ENCODE measurements at places on chromosomes 7 and 10.

- no peak for DNase-seq
These were observed 17.9 kb upstream of the CYREN start for GRCh38 chr7:135188298-135188984.

DNA sequence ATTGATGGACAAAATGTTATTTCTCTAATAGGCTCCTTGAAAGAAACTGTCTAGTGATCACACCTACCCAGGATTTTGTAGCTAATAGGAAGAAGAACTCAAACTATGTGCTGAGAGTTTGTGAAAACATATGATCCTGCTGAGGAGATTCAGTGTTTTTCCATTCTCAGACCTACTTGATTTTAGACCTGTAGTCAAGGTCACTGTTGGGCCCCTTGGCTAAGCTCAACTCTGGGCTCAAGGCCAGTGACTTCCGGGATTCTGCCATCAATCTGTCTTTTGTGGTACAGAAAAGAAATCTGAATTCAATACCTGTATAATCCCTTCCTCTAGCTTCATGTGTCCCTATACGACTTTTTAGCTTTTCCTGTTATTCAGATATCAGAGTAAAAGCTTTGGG lies 79.7 kb upstream of the FERD3L start:
- no peak for DNase-seq

GRCh38 chr10:4851176-4851575 lies 25.2 kb downstream of the AKR1E2 start:
- no peak for DNase-seq

DNA sequence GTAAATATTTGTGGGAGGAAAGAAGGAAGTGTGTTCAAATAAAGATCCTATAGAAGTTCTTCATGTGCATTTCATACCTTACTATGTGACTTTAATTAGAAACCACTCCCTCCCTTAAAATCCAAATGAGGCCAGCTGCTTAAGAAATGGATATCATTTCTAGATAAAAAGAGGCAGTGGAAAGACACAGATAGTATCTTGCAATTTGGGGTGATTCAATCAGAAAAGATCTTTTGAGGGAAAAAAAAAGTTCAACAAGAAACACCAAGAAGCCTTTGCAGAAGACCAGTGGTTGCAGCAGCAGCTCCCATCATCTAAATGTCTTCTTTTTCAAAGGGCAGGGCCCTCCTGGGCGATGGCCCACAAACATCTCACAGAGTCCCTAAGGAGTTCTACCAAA lies 200.1 kb downstream of the LRRN3 start:
- DNase-seq: no peak

GRCh38 chr10:112741830-112742402 lies 208.1 kb upstream of the TCF7L2 start:
- DNase-seq: no peak

GRCh38 chr7:88216276-88216675 lies 3.6 kb downstream of the SRI start:
- no peak for DNase-seq

DNA sequence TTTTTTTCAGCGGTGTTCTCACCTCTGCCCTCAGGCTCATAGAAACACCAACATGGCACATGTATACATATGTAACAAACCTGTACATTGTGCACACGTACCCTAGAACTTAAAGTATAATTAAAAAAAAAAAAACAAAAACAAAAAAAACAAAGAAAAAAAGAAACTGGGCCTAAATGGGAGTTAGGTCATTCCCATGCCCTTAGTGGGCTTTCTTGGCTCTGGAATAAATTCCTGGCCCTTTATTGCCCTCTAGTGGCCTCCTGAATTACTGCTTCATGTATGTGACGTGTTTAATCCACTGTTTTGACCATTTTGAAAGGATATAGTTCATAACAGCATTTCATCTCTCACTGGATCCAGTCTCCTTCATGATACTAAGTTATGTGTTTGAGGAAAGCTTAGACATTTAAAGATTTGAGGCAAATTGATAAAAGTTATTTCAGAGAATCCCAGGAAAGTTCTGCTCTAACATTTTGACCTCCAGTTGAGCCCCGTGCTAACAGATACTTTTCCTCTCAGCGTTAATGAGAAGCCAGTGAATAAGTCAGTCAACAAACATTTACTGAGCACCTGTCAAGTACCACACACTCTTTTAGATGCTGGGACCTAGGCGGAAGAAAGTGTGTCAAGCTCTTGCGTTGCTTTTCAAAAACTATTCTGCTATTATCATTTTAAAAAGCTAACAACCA lies 54.7 kb upstream of the SYPL1 start:
- DNase-seq: peak; percentile 75

- DNase-seq: no peak
These were observed 143.4 kb downstream of the ANLN start for GRCh38 chr7:36532981-36533499.

GRCh38 chr7:67311901-67312300 lies 315.3 kb downstream of the TYW1 start:
- DNase-seq: no peak

DNA sequence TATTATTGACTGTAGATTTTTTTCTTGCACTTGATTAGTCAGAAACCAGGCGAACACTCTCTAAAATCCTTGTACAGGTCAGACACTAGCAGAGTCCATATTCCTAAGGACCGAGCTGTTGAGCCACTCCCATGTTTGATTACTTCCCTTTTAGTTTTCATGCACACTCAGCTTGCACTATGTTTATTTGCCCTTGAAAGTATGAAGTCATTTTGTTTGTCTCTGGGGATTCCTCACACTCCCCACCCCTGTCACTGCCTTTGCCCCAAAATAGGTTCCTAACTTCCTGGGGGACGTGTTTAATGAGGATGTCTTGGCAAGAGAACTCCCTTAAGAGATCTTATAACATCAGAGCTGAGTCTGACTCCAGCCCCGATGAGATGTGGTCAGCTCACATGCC lies 182.1 kb downstream of the EVX1 start:
- DNase-seq: no peak

- peak; percentile 79 for DNase-seq
These were observed 3.5 kb downstream of the ARID5B start for GRCh38 chr10:61904733-61905725.

- DNase-seq: no peak
These were observed 190.8 kb downstream of the TRIL start for GRCh38 chr7:28767356-28767755.

GRCh38 chr10:79430936-79431335 lies 14.5 kb downstream of the ZCCHC24 start:
- DNase-seq: no peak

- no peak for DNase-seq
These were observed 33.5 kb downstream of the CARD11 start for GRCh38 chr7:3010161-3010560.

DNA sequence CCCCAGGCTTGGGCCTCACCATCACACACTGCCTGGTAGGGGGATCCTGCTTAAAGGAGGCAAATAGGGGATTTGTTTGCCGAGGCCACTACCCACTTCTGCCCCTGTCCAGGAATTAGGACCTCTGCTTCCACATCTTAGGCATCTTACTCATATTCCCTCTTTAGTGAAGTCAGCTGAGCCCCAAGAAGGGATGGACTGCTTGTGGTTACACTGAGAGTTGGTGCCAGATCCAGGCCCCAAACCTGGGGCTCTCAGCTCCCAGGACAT lies 1.6 kb upstream of the GPRIN2 start:
- DNase-seq: no peak

DNA sequence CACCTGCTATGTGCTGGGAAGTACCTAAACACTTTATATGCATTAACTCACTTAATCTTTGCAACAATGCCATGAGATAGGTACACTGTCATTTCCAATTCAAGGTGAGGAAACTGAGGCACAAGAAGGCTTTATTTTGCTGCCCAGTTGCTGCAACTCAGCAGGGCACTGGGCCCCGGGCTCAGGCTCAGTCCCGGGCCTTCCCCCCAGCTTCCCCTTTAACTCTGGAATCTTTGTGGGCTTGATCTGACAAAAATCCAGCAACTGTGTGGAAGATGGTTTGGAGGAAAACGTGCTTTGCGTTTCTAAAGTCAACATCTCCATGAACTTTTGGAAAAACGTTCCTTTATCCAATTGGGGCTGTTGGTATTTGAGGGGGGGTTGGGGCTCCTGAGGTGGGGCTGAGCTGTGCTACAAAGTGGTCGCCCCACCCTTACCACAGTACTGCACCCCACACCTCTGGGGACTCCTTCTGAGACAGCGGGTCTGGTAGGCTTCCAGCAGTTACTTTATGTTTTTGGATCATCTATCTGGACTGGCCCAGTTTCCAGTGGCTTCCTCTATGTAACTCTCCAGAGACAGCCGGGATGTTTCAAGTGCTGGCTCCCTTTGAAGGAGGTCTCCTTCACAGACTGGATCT lies 40.5 kb upstream of the CAMK1D start:
- no peak for DNase-seq

DNA sequence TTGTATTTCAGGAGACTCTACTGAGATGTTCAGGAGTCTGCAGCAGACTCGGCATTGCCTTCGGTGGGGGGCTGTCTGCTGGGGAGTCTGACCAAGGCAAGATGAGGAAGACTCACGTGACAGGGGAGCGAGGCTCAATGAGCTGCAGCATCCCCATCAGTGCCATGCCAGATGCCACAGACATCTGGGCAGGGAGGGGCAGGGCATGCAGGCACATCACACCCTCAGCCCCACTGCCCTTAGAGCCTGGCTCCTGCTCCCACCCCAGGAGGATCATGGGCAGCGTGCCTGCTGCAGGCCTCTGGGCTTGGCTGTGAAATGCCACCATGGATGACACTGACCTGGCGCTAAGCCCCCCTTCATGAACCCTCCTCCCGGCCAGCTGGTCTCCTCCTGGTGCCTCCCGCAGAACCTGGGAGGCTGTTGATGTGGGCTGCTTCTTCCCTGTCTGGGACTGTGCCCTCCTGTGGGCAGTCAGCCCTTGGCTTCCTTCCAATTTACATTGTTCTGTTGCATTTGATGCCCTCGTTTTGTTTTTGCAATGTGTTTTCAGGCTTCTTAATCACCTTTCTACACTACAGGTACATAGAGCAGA lies 235.0 kb downstream of the PAXIP1 start:
- DNase-seq: peak; percentile 33

GRCh38 chr7:112232212-112232978 lies 25.9 kb downstream of the ZNF277 start:
- DNase-seq: no peak

- no peak for DNase-seq
These were observed 610.8 kb downstream of the GATA3 start for GRCh38 chr10:8665322-8665721.

DNA sequence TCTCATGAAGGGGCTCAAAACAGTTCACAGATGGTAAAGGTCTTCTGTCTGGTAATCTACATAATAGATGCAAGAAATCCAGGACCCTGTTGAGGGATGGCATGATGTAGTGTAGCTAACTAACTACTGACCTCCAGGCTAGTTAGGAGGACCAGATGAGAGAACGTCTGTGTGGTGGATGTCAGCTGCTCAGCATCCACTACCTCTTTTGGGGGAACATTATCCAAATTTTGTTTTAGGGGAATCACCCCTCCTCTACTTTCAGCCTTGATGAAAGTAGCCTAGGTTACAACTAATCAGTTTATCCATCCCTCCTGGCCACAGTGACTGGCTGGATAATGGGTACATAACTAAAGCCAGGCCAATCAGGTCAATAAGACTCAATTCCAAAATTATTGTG lies 246.0 kb downstream of the RNLS start:
- DNase-seq: no peak

DNA sequence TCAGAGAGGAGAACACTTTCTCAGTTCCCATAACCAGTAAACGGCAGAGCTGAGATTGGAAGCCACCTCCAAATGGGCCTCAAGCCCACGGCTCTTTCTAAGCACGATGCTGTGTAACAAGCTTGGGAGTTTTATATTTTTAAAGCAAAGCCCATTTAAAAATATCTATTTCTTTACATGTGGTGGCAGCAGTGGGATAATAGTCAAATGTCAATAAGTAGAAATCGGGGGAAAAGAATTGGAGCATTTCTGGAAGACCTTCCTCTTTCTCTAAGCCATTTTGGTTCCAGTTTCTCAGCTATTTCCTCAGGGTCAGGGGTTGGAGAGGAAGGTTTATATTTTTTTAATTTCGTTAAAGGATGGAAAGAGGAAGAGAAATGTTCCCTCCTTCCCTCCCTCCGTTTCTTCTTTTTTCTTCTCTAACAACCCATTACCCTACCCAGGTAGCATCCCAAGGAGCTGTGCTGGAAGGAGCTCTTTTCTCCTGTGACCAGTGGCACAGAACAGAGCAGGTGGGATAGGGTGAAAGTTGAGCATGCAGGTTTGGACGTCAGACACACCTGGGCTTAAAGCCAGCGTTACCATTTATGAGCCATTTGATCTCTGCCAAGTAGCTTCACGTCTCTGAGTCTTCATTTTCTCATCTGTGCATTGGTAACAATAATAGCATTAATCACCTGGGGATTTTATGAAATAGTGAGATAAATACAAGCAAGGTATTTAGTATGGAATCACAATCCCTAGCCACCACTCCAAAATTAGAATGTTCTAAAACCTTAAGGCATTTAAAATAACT lies 515.7 kb downstream of the RPS24 start:
- DNase-seq: no peak

- peak; percentile 15 for DNase-seq
These were observed 102.6 kb downstream of the PARP12 start for GRCh38 chr7:139960157-139960556.

DNA sequence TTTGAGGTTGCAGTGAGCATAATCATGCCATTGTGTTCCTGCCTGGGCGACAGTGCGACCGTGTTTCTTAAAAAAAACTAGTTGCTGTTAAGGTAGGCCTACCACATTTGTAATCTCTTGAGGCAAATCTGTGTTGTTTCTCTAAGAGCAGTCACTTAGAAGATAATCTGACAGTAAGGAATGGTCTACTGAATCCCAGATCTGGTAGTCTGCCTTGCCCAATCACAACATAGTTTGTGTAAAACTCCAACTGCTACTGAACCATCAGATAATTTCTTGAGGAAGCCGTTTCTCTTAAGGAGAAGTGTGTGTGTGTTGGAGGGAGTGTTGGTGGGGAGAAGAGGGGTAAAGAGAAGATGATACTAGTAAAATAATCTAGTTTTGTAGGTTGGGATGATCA lies 5.0 kb downstream of the NRF1 start:
- DNase-seq: no peak

DNA sequence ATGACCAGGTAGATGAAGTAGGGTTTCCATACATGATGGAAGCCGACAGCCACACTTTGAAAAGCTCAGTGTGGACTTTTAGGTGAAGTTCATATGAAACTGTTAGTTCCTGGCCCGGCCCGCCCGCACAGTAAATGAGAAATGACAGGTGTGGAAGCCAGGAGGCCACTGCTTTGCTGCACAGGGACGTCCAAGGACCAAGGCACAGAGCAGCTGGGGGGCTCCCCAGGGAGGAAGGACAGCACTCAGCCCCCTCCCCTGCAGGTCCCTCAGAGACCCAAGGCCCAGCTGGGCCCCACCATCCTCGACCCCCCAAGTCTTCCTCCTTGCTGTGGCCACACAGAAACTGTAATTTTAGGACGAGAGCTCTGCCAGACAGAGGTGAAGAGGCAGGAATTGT lies 219.2 kb downstream of the PTPRN2 start:
- DNase-seq: no peak

DNA sequence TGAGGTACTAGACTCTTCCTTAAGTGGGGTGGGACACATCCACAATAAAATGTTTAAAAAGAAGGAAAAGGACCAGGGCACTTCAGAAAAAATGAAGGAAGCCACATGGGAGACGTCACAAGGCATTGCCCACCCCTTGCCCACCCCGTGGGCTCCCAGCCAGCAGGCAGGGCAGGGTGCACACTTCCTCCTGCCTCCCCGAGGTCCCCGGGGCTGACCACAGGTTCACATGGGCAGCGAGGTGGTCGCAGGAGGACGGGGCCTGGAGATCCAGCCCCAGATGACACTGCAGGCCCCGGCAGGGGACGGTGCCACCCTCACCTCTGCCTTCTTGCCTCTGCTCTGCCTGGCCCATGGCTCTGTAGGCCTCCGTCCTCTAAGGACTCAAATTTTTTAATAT lies 45.6 kb downstream of the PWWP2B start:
- DNase-seq: no peak
